Gastroesophageal sphincter (tissue), 4 donors: ENCODE measurements at places on chromosomes 1 and 21.
A peak's percentile ranks its signal among the peaks of the same experiment; 100 is the strongest.

DNA sequence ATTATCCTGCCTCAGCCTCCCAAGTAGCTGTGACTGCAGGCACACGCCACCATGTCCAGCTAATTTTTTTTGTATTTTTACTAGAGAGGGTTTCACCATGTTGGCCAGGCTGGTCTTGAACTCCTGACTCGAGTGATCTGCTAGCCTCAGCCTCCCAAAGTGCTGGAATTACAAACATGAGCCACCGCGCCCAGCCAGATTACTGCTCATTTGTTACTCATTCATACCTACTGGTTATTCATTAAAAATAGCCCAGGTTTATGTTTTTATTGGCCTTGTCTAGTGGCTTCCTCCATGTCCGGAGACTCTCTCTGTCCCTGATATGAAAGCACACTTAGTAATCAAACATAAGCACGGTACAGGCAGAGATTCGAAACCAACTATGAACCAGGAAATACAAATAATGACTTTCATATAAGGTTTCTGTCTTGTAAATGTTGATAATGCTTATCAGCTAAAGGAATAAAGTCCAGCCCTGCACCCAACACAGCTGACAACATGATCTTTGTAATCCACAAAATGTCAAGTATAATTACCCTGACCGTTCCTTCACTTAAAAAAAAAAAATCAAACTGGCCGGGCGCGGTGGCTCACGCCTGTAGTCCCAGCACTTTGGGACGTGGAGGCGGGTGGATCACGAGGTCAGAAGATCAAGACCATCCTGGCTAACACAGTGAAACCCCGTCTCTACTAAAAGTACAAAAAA is 50.4 kb upstream of the CXADR start:
- no peak for ATAC-seq

DNA sequence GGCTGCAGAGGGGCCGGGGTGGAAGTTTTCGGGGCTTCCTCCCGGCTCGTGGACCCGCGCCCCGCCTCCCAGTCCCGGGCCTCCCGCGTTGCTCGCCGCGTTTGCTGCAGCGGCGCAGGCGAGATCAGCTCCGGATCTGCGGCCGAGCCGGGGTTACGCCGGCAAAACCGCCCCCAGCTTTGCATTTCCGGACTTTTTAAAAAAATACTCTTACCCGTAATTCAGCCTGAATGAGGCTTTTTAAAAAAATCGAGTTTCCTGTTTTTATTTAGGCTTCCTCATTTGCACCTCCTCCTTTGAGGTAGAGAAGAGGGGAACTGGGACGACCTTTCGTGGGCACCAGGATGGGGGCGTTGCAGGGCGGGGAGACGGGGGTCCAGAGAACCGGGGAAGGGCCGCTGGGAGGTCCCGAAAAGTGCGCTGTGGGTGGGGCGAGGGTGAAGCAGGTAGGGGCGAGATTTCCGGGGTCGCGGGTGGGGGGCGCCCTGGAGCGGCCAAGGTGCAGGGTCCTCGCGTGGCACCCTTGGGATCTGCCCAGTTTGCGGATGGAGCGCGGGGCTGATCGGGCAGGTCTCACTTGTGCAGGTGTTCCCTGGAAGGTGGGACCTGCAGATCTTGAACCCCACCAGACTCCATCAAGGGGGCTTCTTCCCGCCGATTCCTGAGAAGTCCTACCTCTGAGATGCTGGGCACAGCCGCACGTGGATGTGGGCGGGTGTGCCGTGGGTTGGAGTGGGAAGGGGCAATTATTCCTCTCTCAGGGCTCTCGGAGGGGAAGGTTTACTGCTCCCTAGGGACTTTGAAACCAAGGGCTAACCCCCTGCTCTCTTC is 1.1 kb downstream of the PIK3CD start:
- ATAC-seq: peak; percentile 5

GRCh38 chr21:14401217-14401616 is 18.3 kb upstream of the HSPA13 start:
- ATAC-seq: no peak

- no peak for ATAC-seq
Observed at GRCh38 chr1:78678324-78678723, 28.7 kb downstream of the IFI44 start.

GRCh38 chr1:2951856-2952255 is 69.4 kb upstream of the ACTRT2 start:
- no peak for ATAC-seq

GRCh38 chr1:85087659-85088407 is 39.5 kb upstream of the MCOLN3 start:
- ATAC-seq: no peak

DNA sequence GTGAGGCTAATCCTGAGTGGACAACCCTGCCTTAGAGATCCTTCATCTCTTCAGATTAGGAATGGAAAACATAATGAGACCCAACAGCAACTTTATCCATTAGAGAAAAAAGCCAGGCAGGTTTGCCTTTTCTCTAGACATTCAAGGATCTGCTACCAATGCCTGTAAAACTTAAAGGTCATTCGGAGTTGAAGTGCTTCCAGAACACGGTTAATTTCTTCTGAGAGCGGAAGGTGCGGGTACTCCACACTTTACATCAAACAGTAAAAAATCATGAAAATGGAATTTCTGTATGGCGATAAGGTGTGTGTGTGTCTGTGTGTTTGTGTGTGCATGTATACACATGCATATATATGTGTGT is 65.2 kb upstream of the PRKACB start:
- ATAC-seq: peak; percentile 1

GRCh38 chr1:52364235-52364839 is 1.7 kb downstream of the CC2D1B start:
- no peak for ATAC-seq

DNA sequence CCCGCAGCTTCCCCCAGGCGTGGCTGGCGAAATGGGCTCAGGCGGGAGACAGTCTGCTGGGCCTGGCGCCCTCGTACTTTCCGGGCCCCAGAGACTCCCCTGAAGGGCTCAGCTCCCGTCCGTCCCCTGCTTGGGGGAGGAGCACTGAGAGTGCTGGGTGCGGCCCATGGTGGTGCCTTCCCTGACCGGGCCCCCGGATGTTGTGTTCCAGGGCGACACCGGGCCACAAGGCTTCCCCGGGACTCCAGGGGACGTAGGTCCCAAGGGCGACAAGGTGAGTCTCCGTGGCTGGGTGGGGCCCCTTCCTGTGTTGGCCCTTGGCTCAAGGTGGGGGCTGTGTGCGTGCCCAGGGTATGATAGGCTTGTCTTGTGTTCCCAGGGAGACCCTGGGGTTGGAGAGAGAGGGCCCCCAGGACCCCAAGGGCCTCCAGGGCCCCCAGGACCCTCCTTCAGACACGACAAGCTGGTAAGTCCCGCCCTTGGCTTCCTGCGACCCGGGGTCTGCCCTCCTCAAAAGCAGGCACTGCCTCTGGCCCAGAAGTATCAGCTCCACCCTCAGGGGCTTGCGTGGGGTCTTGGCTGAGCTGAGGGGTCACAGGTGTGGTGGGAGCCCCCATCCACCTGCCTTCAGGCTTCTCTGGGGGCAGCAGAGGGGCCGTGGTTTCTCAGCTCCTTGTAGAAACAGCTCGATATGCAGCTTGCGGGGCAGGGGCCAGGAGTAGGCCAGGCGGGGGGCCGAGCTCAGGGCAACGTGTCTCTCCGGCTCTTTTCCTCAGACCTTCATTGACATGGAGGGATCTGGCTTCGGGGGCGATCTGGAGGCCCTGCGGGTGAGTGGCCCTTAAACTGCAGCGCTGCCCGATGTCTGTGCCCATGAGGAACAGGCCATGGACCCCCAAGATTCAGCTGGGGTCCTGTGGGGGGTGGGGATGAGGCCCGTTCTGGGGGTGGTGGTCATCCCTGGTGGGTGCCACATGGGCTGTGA is 62.3 kb downstream of the SLC19A1 start:
- no peak for ATAC-seq

DNA sequence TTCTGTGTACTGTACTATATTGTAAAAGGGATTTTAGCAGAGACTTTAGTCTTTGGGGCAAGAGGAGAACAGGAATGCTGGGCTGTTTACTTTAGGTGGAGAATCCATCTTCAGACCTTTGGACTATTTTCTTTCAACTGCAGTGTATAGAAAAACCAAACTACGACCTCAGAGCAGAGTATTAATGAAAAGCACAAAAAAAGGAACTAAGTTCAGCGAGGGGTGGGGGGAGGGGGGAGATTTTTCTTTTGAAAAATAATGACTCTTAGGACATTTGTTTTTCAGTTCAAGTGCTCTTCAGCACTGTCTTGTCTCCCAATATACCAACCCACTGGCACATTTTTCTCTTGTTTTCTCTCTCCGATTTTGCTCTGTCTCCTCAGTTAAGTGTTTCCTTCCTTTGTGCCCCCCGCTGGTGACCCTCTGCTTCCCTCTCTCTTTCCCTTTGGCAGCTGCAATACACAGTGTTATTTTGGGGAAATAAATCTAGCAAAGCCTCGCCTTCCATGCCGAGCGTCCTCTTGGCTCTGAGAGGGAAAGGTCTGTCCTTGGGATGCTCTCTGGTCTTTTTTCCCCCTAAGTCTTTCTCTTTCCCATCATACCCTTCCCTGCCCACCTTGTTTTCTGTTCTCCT is 44.8 kb downstream of the ACP6 start:
- ATAC-seq: no peak

DNA sequence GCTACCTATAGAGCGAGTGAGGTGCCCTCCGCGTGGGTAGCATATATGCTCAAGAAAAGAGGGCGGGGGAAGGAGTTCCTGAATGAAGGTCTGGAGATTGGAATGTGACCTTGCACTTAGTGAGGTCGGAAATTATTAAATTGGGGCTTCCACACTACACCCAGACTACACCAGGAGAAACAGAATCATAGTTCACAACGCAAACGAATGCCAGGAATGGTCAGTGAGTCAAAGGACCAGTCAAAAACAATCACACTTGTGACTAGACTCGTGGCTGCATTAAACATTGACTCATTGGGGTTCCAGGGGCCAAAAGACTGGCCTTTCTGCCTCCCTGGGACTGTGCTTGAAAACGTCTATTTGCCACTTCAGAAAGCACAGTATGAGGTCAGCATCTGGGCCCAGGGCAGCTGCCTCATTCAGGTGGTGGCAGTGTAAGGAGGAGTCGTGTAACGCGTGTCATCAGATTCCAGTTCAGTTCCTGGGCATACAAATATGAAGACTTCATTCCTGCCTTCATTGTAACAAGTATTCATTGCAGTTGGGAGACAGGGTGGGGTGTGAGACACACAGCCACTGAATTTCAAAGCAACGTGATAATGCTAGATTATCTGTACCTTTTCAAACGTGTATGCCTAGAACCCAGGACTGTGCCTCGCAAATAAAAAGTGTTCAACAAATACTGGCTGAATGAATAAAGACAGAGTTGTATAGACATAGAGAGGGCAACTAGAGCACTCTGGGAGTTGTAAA is at the start of gene YOD1:
Gene YOD1, minus strand, starts transcription at position 18 of the 753 bp plus-strand sequence. CDS start 178 bp downstream, outside the sequence.
- no peak for ATAC-seq

DNA sequence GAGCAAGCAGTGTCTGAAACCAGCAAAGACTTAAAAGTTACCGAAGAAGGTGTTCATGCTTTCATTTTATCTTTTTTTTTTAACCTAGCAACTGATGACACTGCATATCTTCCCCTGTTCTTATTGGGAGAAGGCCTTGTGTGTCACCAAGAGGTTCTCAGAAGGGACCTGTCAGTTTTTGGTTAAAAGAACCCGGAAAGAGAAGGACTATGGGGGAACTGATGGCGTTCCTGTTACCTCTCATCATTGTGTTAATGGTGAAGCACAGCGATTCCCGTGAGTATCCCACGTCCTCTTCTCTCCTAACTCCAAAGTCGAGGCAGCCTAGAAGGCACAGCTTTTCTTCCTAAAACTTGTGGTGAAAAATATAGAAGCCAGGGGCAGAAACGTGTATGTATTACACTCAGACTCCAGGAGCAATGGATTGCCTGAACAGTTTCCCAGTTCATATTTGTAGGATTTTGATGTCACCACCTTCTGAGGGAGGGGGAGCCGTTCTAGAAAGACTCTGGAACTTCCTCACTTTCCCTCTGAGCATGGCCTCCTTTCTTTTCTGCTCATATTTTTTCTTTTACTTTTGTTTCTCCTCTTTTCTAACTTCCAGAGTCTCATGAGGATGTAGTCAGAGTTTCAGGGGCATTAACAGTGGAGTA is at the start of gene MR1:
Gene MR1, plus strand, starts transcription at position 185 of the 653 bp plus-strand sequence. Its CDS starts 25 bp downstream, at position 210.
- ATAC-seq: peak; percentile 94

- no peak for ATAC-seq
Observed at GRCh38 chr1:180503280-180503862, 994 bp upstream of the ACBD6 start.

- no peak for ATAC-seq
Observed at GRCh38 chr21:43884861-43885417, 19.9 kb downstream of the AGPAT3 start.

GRCh38 chr1:156458181-156458503 is 42.4 kb downstream of the MEF2D start:
- no peak for ATAC-seq

- ATAC-seq: no peak
Observed at GRCh38 chr1:205878026-205878425, 28.1 kb upstream of the PM20D1 start.

DNA sequence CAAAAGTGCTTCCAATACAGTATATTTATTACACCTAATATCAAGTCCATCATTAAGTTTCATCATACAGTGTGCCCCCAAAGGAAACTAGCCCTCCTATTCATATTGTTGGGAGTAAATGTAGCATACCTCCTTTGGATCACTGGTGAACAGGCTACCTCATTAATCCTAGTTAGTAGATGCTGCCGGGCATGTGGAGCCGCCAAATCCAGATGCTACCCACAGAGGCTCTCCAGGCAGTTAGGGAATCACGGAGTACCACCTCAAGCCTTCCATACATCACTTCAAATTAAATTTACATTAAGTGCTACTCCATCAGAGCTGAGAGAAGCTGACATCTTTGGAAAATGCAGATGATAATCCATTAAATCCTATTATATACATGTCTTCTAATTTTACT is 121.7 kb upstream of the FOXD3 start:
- no peak for ATAC-seq

GRCh38 chr1:71490432-71490831 is 409.6 kb upstream of the ZRANB2 start:
- ATAC-seq: no peak

DNA sequence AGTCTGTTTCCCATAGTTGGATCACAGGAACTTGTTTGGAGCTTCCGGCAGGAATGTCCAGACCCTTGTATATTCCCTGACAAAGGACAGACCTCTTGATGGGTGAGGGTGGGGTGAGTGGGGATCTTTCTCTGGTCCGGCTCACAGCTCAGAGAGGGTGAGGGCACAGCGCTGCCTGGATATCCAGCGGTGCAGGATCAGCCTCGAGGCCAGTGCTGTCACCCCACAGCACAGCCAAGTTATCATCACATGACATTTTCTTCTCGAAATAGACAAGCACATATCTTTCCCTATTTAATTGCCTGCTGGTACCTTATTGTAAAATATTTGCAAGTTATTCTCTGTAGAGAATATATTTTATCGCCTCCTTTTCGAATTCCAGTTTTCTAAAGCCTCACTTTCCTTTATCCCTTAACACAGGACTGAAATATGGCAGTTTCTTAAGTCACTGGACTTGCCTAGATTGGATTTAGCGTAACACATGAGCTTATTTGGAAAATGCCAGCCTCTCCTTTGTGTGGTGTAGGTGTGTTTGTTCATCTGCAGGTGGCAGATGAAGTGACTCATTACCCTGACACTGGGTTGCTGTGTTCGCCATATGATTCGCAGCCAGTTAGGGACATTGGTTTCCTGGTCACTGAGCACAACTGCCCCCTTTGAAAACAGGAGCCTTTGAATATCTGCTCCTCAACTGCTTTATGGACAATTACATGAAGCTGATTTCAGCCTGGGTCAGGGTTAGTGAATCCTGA is 21.4 kb downstream of the CLIC6 start:
- ATAC-seq: no peak

- ATAC-seq: no peak
Observed at GRCh38 chr1:3652548-3653285, 401 bp downstream of the TP73 start.

GRCh38 chr1:36625935-36626310 is 143.2 kb upstream of the CSF3R start:
- ATAC-seq: no peak

- ATAC-seq: no peak
Observed at GRCh38 chr1:10816743-10817369, 20.4 kb upstream of the CASZ1 start.

- no peak for ATAC-seq
Observed at GRCh38 chr1:189513091-189513490, 964.6 kb downstream of the BRINP3 start.
